Psoas muscle (tissue), 8 donors: ENCODE measurements at places on chromosomes 1 and 21. TPM values are rescaled to one million over a fixed set of nuclear protein-coding genes. Genes with fewer than 3 reads are reported as not detected.
A peak's percentile ranks its signal among the peaks of the same experiment; 100 is the strongest.

TNFRSF1B gene
- total RNA-seq = 9.9 TPM

ALX3 gene
- not detected for total RNA-seq

SLC9C2 gene
- total RNA-seq = not detected

CLDN19 gene
- not detected for total RNA-seq

MAP3K7CL gene
- total RNA-seq = 15.5 TPM

DNA sequence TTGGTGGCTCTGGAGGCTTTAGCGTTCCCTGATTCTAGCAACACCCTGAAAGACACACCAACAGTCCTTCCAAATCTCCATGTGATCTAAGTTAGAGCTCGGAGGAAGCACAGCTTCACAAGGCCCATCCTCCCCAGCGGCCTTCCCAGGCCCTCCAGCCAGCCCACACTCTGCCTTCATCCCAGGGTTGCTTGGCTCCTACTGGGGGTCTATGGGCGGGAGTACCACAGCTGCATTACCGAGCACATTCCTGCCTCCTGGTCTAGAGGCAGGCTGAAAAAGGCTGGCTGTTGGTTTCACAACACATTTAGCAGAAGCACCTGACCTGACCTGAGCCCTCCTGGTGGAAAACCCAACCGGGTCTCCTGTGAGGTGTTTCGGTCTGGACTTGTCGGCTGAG is 54.7 kb upstream of the TRIM67 start:
- DNase-seq = no peak

GRCh38 chr21:34674468-34674867 is 5.7 kb downstream of the CLIC6 start:
- DNase-seq = no peak

DNA sequence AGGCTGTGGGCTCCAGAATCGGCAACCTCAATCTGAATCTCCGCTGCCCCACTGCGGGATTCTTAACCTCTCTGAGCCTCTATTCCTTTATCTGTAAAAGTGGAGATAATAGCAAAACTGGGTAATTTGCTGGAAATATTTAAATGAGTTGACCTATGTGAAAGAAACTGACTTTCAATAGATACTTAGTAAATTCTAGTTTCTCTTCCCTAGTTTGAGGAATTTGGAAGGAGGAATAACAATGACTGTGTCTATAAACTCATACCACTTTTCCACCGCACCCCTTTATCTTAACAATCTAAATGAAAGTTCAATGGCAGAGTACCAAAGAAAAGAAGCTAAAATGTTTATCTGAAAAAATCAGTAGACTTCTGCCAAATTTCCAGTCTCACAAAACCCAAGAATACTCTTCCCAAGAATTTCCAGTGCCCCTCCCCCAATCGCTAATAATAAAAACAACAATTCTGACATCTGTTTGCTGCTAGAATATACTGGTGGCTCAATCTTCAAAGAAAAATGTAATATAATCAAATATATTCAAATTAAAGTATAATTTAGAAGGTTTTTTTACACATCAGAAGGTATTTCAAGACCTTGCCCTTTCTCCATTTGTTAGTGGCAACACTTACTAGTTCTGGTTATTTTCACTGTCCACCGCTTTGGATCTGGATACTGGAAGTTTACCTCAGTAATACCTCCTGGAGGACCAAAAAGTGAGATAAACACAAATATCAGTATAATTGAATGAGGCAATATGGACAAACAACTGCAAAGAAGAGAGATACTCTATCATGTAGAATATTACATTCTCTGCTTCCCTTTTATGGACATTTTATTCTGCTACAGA is 171.2 kb downstream of the LTN1 start:
- no peak for DNase-seq

DNA sequence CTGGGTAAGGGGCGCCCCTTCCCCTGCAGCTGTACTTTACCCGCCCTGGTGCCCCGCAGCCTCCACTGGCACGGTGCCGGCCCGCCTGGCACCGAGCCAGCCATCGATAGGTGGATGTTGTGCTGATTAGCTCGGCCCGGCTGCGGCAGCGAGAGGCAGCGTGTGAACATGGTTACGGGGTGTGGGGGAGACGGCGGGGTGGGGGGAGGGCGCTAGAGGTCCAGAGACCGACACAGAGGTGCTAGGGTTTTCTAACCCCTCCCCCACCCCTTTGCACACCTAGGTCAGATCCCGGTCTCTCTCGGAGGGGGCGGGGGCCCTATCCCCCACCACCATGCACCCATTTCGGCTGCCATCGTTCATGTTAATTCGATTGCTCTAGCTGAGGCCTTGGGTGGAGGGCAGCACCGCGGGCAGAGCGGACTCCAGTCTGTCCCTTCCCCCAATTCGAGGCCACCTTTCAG is 6.7 kb downstream of the EFNA4 start:
- DNase-seq = no peak

DNA sequence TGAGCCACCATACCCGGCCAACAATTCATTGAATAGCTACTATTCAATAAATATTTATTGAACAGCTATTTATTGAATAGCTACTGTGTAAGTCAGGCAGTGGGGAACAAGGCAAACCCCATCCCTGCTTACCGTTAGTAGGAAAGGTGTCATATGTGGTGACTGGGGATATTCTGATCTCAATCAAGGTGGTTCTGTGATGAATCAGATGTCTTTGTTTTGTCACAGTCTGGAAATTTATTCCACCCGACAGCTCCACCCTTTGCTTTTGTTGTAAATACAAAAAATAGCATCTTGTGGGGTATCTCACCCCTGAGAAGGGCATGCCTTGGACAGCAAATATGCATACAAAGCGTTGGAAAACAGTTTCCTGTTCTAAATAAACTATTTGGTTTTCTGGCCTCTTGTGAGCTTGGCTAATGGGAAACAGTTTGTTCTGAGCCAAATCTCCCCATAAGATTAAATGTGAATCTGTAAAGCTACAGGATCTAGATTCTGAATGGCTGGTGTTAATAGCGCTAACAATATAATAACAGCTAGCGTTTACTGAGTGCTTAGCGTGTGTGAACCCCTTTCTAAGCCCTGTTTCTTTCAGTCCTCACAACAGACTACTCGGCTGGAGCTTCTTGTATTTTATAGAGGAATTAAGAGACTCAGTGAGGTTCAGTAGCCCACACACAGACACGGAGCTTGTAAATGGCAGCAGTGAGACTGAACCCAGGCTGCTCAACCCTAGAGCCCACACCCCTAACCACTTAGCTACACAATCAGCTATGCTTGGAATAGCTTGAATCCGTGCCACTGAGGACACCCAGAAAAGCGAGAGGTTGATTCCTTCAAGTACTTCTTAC is 5.5 kb downstream of the PDPN start:
- DNase-seq = no peak

DNA sequence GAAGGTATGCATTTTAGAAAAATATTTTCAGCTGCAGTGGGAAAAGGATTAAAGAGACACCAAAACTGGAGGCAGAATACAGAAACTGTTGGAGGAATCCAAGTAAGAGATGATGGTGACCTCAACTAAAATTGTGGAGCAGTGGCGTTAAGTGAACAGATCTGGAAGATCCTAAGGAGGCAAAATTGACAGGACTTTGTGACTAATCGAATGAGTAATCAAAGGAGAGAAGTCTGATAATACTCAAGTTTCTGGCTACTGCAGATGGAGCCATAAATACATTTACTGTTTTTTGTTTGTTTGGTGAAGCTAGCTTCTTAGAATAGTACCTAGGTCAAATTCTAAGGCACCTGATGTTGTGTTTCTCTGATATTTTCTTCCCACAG is 3.1 kb downstream of the CTBS start:
- no peak for DNase-seq

DNA sequence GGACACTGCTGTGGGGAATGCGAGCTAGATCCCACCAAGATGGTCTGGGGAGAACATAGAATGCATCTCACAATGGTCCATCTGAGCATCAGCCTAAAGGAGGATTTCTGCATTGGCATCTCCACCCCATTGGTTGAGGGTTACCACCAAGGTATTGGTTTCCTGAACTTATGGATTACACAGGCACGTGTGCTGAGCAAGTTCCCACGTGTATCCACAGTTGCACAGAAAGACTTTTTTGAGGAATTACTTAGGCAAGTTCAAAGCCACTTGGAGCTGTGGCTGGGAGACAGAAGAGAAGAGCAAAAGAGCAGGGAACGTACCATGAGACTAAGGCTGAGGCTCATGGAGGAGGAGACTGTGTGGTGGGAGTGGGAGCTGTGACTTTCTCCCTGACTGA is 43.1 kb downstream of the KCNA2 start:
- DNase-seq = no peak

DNA sequence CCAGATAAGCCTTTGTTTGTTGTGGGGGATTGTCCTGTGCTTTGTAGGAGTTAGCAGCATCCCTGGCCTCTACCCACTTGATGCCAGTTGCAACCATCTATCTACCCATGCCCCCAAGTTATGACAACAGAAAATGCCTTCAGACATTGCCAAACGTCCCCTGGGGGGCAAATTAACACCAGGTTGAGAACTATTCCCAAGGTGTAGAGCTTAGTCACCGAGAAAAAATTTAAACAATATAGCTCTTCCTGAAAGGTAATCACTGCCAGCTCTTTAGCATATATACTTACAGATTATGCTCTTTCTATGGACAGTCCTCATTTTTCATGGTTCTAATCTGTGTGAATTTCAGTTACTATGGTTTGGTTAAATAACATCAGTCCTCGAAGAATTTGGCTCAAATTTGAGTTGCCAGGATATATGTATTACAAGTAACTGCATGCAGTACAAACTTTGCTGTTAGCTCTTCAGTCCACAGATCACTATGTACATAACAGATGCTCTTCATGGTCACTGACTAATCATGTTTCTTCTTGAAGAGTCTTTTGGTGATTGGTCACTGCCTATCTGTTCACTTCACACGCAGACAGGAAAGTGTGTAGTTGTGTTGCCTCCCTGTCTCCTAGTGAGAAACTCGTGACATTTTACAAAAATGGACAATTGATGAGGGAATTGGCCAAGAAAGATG is 25.2 kb downstream of the MAPKAPK2 start:
- no peak for DNase-seq

GRCh38 chr1:219570937-219571336 is 42.0 kb downstream of the ZC3H11B start:
- DNase-seq = no peak

- DNase-seq = peak; percentile 81
These were observed 11.7 kb upstream of the HSD11B1 start for GRCh38 chr1:209692745-209693504.

GRCh38 chr1:226470921-226471866 is 63.3 kb upstream of the PARP1 start:
- DNase-seq = no peak

DNA sequence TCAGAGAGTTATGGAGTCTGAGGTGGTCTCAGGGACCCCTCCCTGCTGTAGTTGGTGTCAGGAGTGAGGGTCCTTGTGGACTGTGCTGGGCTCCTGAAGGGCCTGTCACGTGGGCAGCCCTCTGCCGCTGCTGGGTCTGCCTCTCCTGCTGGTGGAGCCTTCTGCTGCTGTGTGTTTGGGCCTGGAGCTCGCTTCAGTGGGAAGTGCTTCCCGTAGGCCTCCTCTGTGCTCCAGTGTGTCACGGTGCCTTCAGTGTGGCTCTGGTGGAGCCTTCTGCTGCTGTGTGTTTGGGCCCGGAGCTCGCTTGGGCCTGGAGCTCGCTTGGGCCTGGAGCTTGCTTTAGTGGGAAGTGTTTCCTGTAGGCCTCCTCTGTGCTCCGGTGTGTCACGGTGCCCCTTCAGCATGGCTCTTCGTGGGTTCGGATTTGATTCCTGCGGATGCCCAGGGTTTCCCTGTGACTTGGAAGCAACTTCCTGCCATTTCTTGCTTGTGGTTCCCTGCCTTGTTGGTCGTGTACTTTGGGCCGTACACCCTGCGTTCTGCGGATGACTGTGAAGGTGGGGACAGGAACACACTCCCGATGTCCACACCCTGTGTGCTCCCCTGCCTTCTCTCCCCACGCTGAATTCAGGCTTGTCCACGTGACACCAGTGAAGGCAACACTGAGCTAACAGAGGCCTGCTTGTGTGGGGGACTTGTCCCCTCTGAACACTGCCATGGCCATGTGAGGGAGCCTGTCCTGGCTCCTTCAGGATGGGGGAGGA is 19.5 kb downstream of the C1orf174 start:
- DNase-seq = no peak

GRCh38 chr1:115084902-115085511 is 4.3 kb downstream of the TSPAN2 start:
- DNase-seq = no peak

GRCh38 chr1:86583032-86583431 is 36.2 kb downstream of the CLCA4 start:
- DNase-seq = no peak

DNA sequence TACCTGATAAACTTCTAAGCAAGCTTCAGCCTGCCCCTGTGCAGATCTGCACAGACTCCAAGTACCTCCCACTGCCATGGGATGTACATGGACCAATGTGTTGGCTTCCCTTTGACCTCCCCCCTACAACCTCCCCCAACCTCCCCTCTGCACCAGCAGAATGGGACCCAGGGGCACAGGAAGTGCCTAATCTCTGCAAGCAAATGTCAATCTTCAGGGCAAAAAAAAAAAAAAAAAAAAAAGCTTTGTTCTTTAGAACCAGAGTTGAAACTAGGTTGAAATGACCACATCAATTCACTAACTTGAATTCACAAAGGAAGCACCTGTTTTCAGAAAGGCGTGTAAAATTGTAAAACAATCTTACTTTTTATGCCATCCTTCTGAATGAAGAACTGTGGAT is 53.9 kb upstream of the TIAM1 start:
- no peak for DNase-seq

DNA sequence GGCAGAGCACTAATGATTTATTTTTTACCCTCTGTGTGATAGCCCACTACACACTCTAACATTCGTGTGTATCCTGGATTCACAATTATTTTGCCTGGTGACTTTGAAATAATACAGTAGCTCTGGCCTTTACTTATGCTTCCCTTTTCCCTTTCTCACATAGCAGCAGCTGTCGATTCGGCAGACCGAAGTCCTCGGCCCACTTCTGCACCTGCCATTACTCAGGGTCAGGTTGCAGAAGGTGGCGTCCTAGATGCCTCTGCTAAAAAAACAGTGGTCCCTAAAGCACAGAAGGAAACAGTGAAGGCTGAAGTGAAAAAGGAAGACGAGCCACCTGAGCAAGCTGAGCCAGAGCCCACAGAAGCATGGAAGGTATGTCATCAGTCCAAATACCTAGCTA is 70.8 kb downstream of the TMEM200B start:
- DNase-seq = no peak

- no peak for DNase-seq
These were observed 8.8 kb upstream of the NLRP3 start for GRCh38 chr1:247407180-247407616.

GRCh38 chr1:12194666-12195216 is 27.9 kb downstream of the TNFRSF1B start:
- DNase-seq = no peak

DNA sequence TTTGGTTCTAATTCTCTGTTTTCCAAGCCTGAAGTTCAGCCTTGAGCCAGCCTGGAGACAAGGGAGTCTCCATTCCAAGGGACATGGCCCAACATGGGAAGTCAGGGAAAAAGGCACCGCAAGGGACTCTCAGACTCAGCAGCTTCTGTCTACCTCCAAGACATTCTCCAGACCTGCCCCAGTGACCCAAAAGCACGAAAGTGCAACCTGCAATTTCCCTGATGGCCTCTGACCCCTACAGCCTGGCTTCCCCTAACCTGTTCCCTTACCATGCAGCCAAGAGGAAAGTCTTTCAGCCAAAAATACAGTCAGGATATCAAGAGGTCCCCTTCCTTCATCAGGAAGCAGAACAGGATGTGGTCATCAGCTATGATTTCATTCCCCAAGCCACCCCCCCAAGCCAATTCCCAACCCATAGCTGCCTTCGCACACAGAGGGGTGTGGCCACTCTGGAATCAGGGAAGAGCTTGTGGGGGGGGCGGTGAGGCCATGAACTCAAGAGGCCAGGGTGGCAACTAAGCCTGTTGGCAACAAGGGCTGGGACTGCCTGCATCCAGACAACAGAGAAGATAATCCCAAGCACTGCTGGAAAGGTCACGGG is 59.2 kb downstream of the TIAM1 start:
- DNase-seq = no peak

- no peak for DNase-seq
These were observed 176.0 kb downstream of the PLPP3 start for GRCh38 chr1:56403321-56403720.
